ENCODE measurements at places on chromosomes 11 and 22.

DNA sequence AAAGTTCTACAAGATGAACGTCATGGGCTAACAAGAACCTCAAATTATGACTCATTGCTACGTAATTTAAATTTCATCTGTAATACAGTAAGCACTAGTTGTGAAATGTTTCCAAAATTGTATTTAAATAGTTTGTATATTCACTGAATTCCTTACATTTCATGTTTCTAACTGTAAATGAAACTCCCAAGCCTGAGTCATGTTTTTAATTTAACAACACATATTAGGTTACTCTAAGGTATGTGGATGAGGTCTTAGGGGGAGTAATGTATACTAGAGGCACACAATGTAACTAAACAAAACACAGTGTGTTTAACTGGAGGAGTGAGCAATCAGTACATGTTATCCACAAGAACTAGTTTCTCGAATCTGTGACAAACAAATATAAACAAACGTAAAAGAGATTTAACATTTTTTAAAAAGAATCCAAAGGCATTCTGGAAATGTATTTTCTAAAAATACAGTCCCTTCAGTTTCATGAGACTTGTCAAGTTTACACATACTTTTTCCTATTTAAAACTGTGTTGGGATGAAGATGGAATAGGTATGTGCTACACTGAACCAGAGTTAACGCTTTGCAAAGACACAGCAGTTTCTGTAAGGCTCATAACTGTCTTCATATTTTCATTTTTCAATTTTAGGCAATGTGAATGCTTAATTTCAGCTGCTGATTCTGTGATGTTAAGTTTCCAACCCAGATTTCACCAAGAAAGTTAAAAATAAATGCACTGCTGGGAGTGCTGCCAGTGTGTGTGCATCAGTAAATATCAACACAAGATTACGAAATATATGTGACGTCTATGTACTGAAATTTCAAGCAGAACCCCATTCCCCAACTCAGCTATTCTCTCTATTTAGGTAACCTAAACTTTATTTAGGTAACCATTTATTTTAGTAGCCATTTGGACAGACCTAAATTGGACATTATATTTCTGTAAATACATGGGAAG, 52.6 kb downstream of the PITPNB start:
- DNase-seq = no peak

DNA sequence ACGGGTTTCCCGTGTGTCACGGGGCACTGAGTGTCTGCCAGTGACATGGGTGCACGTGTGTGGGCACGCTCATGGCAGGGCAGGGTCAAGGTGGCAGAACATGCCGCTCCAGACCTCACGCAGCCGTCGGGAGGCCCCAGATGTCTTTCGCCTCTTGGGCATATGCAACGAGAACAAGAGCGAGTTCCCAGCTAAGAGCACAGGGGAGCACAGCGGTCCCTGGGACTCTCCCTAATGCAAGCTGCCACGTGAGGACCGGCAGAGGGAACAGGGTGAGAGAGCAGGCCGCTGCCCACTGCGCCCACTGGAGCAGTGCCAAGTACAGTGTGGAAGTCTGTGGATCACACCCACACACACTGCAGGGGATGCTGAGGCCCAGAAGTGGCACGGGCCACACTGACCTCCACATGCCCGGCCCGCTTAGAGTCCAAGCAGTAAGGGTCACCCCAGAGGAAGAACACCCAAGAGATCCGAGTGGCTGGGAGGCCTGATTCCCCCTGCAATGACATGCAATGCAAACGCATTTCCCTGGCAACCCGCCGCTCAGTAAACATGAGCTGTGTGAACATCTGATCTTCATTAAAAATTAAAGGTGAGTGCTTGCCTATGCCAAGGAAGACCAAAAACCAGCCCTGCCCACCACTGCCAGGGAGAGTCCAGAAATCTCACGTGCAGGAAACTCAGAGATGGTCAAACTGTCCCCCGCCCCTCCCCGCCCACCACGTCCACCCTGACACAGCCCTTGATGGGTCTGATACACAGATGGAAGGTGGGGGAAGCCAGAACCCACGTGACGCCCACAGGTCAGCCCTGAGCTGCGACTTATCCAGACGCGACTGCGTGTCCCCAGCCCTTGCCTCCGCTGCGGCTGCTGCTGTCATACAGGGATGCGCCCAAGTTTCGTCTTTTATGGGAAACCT, 11.7 kb downstream of the CERK start:
- DNase-seq = no peak

GRCh38 chr11:131681920-131682319, 311.5 kb downstream of the NTM start:
- DNase-seq = no peak

DNA sequence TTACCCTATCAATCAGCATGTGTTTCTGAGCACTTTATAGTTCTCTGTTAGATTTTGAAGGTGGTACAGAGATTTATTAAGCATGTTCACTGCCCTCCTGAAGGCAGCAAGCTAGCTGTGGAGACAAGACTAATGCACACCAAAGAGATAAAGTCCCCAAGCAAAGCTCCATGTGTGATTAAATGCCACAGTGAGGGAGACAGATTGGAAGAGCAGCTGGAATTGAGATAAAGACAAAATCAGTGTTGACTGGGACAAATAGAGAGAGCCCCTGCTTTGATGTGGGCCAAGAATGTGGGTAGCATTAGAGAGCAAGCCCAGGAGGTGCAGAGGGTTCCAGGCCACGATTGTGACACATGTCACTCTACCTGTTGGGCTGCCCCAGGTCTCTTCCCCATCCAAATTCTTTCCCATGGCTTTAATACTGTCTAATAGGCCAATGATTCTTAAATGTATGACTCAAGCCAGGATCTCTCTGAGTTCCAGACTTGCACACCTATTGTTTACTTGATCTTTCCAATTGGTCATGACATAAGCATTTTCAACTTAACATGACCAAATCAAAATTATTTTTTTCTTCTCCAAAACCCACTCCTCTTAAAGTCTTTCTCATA, 60.1 kb upstream of the ZC3H12C start:
- DNase-seq = no peak

- no peak for DNase-seq
These were observed 1447.7 kb downstream of the TBC1D22A start for GRCh38 chr22:48210198-48210580.

GRCh38 chr22:46829117-46829891, 66.9 kb downstream of the TBC1D22A start:
- no peak for DNase-seq

GRCh38 chr11:35009944-35010342, 93.5 kb downstream of the PDHX start:
- no peak for DNase-seq

GRCh38 chr11:63813563-63814382, 517 bp downstream of the SPINDOC start:
- DNase-seq = peak; percentile 5

- DNase-seq = no peak
These were observed 1.0 kb downstream of the PIM3 start for GRCh38 chr22:49961601-49962011.

DNA sequence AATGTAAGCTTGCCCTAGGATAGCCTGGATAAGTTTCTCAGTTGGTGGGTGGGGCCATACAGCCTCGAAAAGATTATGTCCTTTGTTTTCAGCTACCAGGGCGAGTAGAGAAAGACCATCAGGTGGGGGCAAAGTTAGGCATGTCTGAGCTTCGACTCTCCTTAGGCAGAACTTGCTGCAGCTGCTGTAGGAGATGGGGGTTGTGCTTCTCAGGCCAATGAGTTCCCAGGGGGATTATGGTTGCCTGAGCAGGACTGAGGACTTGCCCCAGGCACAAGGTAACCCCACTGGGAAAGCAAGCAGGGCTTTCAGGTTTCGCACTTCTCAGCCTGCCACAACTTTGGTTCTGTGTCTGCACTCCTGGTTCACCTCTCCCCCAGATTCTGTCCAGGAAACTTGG, 173.4 kb upstream of the SESN3 start:
- no peak for DNase-seq

GRCh38 chr11:99881610-99882009, 805.5 kb upstream of the ARHGAP42 start:
- no peak for DNase-seq

- no peak for DNase-seq
These were observed 10.5 kb upstream of the CHRM1 start for GRCh38 chr11:62931499-62932278.

DNA sequence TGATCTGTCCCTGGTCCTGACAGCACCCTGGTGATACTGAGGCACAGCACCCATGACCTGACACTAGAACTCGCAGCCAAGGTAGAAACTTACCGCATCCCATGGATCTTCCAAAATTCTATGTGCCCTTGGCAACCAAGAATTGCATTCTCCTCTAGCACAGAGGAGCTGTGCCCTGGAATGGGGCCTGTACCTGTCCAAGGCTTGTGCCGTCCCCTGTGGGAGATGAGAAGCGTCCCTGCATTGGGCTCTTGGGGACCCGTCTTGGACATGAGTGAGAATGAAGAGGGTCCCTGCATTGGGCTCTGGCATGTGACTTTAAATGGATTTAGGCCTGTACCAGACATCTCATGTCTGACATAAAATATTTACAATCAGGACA, 67.1 kb downstream of the GGTLC2 start:
- DNase-seq = no peak
